ENCODE measurements at places on chromosomes 6 and 20.

DNA sequence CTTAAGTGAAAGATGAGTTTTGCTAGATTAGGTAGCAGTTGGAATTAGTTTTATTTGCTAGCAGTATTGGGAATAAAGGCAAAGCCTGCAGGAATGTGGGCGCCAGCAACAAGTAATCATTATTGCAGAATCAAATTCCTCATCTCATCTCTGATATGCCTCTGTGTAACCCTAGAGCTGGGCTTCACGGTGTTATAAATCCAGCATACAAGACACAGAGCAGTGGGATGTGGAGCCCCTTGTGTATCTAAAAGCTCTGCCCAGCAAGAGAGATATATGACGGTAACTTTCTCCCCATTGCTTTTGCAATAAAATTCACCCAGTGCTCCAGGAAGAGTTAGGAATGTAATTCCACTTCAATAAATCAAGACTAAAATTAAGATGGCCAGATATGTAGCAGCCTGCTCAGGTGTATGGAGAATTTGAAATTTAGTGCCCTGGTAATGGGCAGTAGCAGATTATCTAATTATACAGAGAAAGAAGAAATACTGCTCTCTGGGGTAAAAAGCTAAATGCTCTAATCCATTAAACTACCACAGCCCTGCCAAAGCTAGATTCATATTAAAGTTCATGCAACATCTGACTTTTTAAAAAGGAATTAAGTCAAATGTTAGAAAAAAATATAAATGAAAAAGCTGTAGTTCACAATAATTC lies 5.6 kb upstream of the BLOC1S5 start:
- H3K4me3 ChIP-seq: no peak overlapping the region
- DNase-seq: no peak
- no peaks in the 10 kb centered on the region for H3K27me3 ChIP-seq
- H3K27ac ChIP-seq: no peak overlapping the region
- no peaks in the 10 kb centered on the region for H3K36me3 ChIP-seq

DNA sequence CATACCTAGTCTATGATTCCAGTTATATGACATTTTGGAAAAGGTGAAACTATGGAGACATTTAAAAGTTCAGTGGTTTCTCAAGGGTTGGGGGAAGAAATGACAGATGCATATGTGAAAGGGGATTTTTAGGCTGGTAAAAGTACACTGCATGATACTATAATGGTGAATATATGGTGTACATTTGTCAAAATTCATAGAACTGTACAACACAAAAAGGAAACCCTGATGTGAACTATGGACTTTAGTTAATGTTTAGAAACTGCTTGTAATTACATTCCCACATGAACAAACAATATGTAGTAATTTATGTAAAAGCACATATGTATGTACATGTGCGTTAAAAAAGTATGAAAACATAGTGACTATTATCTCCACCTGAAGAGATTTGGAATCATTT lies 907.3 kb upstream of the CITED2 start:
- no peaks in the 10 kb centered on the region for H3K36me3 ChIP-seq
- peaks cover 8% of the 10 kb centered on the region for H3K4me1 ChIP-seq
- no peaks in the 10 kb centered on the region for H3K27me3 ChIP-seq
- no peak overlapping the region for H3K27ac ChIP-seq

DNA sequence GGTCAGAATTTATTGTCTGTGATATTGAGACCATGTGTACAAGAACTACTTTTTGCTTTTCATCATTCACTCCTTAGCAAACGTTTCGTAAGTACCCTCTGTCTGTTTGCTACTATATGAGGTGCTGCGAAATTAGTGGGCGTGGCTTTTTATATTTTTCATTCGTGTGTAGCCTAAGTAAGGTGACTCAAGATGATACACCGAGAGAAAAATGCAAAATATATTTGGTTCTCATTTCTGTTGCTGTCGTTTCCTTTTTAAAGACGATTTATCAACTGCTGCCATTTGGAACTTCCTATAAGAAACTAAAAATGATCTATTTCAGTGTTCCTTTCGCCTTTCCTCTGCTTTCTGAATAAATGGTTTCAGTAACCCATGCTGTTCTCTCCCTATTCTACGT lies 61.2 kb downstream of the VAPB start:
- DNase-seq: no peak
- no peak overlapping the region for H3K4me3 ChIP-seq
- no peak overlapping the region for H3K27ac ChIP-seq
- H3K36me3 ChIP-seq: peaks cover 39% of the 10 kb centered on the region

DNA sequence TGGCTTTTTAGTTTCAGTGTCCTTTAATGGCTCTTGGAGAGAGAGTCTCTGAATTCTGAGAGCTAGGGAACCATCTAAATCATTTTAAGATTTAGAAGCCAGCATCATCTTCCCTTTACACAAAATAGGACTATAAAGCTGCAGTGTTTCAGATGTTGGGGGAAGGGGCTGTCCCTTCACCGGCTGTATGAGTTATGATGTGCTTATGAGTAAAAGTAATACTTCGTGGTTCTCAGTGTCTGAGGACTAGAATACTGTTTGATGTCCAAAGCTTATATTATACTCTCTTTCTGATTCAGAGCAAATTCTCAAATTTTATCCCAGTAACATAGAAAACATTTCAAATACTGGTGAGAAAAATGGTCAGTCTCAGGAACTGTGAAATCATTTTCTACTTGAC lies 63.5 kb upstream of the FAM8A1 start:
- no peak overlapping the region for H3K4me3 ChIP-seq

- no peaks in the 10 kb centered on the region for H3K4me1 ChIP-seq
- H3K4me3 ChIP-seq: no peak overlapping the region
- no peaks in the 10 kb centered on the region for H3K27me3 ChIP-seq
- no peaks in the 10 kb centered on the region for H3K36me3 ChIP-seq
- DNase-seq: no peak
- H3K27ac ChIP-seq: no peak overlapping the region
These were observed 9.2 kb upstream of the IL17F start for GRCh38 chr6:52253494-52253893.

GRCh38 chr6:35607517-35608233 lies 81.0 kb downstream of the FKBP5 start:
- DNase-seq: no peak
- H3K27me3 ChIP-seq: no peaks in the 10 kb centered on the region
- H3K4me1 ChIP-seq: peaks cover 26% of the 10 kb centered on the region
- no peak overlapping the region for H3K27ac ChIP-seq

DNA sequence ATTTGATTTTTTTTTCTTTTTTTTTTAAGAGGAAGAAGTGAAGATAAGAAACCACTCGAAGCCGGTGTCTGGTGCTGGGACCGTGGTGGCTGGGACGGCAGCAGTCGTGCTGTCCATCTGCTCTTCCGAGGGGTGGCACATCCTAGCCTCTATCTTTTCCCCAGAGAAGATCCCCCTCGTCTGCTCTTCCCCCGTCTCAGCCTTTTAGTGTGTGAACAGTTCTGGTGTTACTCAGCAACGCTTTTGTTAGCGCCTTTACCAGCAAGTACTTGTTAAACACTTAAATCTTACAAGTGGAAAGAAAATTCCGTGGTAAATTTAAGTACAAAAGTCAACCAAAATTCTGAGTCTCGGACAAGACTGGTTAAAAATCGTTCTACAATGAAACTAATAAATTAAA lies 90.1 kb downstream of the RSPH3 start:
- no peaks in the 10 kb centered on the region for H3K4me1 ChIP-seq
- no peaks in the 10 kb centered on the region for H3K36me3 ChIP-seq
- H3K27ac ChIP-seq: no peak overlapping the region
- no peak overlapping the region for H3K4me3 ChIP-seq
- DNase-seq: no peak

GRCh38 chr20:64254571-64255360 lies 782 bp upstream of the PCMTD2 start:
- H3K27ac ChIP-seq: peak overlapping the region; percentile 89
- peaks cover 42% of the 10 kb centered on the region for H3K4me1 ChIP-seq
- H3K36me3 ChIP-seq: no peaks in the 10 kb centered on the region
- no peaks in the 10 kb centered on the region for H3K27me3 ChIP-seq
- no peak for DNase-seq

- peaks cover 6% of the 10 kb centered on the region for H3K4me1 ChIP-seq
- H3K4me3 ChIP-seq: no peak overlapping the region
- H3K27me3 ChIP-seq: no peaks in the 10 kb centered on the region
- H3K36me3 ChIP-seq: no peaks in the 10 kb centered on the region
These were observed 86.5 kb upstream of the MRPS10 start for GRCh38 chr6:42304053-42304712.

DNA sequence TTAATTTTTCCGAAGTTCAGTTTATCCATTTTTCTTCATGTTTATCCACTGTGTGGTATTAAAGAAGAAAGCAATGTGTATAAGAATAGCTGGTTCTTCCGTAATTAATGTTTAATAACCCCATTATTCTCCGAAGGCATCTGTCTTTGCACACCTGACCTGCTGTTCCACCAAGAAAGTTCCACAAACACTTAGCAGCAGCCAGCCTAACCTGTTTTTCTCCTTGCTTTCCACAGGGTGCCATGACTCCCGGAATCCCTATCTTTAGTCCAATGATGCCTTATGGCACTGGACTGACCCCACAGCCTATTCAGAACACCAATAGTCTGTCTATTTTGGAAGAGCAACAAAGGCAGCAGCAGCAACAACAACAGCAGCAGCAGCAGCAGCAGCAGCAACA lies 7.4 kb downstream of the TBP start:
- H3K4me3 ChIP-seq: no peak overlapping the region
- H3K36me3 ChIP-seq: peaks cover 26% of the 10 kb centered on the region
- no peaks in the 10 kb centered on the region for H3K27me3 ChIP-seq
- no peaks in the 10 kb centered on the region for H3K4me1 ChIP-seq

DNA sequence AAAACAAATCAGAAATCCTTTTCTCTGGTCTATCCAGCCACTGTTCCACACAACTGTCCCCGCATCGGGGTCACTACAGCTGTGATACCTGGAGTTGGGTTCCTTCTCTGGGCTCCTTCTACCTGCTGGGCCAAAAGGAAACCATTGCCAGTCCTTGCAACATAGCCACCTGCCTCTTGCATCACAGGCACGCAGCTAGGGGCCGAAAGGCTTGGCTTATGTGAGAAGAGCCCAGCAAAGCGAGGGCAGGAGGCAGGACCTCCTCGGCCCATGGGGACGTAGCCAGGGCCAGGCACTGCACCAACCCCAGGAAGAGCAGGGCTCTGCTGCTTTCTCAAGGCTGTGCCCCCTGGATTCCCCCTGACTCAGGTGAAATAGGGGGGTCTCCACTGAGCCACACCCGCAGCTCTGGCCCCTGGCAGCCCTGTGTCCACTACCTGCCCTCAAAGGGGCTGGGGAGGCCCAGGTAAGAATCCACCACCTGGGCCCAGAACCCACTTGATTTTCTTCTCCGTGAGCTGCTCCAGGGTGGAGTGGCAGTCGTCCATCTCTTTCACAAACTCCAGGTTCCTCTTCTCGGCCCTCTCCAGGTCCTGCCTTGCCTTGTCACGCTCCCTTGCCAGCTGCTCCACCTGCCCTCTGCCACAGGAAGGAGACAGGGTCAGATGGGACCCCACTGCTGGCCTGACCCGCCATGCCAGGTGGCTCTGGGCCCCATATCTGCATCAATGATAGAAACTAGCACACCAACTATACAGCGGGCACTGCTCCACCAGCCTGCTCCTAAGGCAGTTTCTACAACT lies 88.9 kb downstream of the GINS1 start:
- no peaks in the 10 kb centered on the region for H3K4me1 ChIP-seq
- H3K36me3 ChIP-seq: no peaks in the 10 kb centered on the region
- no peak overlapping the region for H3K4me3 ChIP-seq
- H3K27me3 ChIP-seq: no peaks in the 10 kb centered on the region
- no peak overlapping the region for H3K27ac ChIP-seq
- DNase-seq: no peak

- no peaks in the 10 kb centered on the region for H3K36me3 ChIP-seq
- H3K4me3 ChIP-seq: no peak overlapping the region
- H3K27ac ChIP-seq: no peak overlapping the region
- no peaks in the 10 kb centered on the region for H3K4me1 ChIP-seq
These were observed 21.1 kb downstream of the TRIM26 start for GRCh38 chr6:30192076-30192475.

GRCh38 chr20:61321481-61321880 lies 69.4 kb downstream of the CDH4 start:
- no peaks in the 10 kb centered on the region for H3K36me3 ChIP-seq
- H3K4me3 ChIP-seq: no peak overlapping the region
- H3K27me3 ChIP-seq: peaks cover 4% of the 10 kb centered on the region
- H3K27ac ChIP-seq: no peak overlapping the region
- DNase-seq: no peak
- H3K4me1 ChIP-seq: no peaks in the 10 kb centered on the region

GRCh38 chr6:127547215-127547614 lies 28.1 kb upstream of the MTCL3 start:
- no peak overlapping the region for H3K4me3 ChIP-seq
- H3K36me3 ChIP-seq: no peaks in the 10 kb centered on the region
- H3K4me1 ChIP-seq: no peaks in the 10 kb centered on the region
- no peak overlapping the region for H3K27ac ChIP-seq

GRCh38 chr20:59144179-59144830 lies 19.3 kb upstream of the ZNF831 start:
- DNase-seq: no peak
- no peak overlapping the region for H3K4me3 ChIP-seq
- H3K27me3 ChIP-seq: no peaks in the 10 kb centered on the region
- peaks cover 30% of the 10 kb centered on the region for H3K4me1 ChIP-seq

- H3K27me3 ChIP-seq: no peaks in the 10 kb centered on the region
- no peak for DNase-seq
- H3K4me3 ChIP-seq: no peak overlapping the region
- no peak overlapping the region for H3K27ac ChIP-seq
These were observed 78.2 kb upstream of the NXT1 start for GRCh38 chr20:23272176-23273029.

- no peak for DNase-seq
- H3K27ac ChIP-seq: peak overlapping the region; percentile 79
- H3K27me3 ChIP-seq: no peaks in the 10 kb centered on the region
- peaks cover 7% of the 10 kb centered on the region for H3K4me1 ChIP-seq
These were observed 274.1 kb upstream of the CITED2 start for GRCh38 chr6:139648430-139649000.

GRCh38 chr6:1136415-1136774 lies 175.5 kb upstream of the FOXQ1 start:
- H3K36me3 ChIP-seq: no peaks in the 10 kb centered on the region
- H3K4me1 ChIP-seq: no peaks in the 10 kb centered on the region
- no peaks in the 10 kb centered on the region for H3K27me3 ChIP-seq
- no peak for DNase-seq
